Spinal cord (tissue), 10 donors: ENCODE measurements at places on chromosomes 5 and 9. TPM values are rescaled to one million over a fixed set of nuclear protein-coding genes. Genes with fewer than 3 reads are reported as not detected.

DNA sequence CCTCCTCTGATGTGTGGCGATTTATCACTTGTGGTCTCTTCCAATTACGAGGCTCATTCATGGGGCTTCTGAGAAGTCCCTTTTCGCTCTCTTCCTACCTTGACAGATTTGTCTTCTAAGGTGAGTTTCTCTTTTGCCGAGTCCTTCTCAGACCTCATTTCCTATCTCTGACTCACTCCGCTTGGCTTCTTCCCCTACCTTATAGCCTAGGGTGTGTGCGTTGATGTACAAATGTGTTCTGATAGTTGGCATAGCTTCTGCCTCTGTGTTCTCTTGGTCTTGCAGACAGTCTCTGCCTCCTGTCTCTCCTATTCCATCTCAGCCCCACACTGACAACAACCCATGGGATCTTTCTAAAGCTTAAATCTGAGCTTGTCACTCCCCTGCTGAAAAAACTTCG lies 56.9 kb upstream of the SHB start:
- no peaks in the 10 kb centered on the region for H3K4me1 ChIP-seq
- DNase-seq, result no peak
- H3K27me3 ChIP-seq, result no peaks in the 10 kb centered on the region
- no peak overlapping the region for H3K4me3 ChIP-seq
- no peak overlapping the region for H3K27ac ChIP-seq

- H3K4me3 ChIP-seq, result no peak overlapping the region
- no peaks in the 10 kb centered on the region for H3K4me1 ChIP-seq
- H3K27me3 ChIP-seq, result no peaks in the 10 kb centered on the region
- DNase-seq, result no peak
- no peak overlapping the region for H3K27ac ChIP-seq
- H3K36me3 ChIP-seq, result no peaks in the 10 kb centered on the region
Observed at GRCh38 chr5:115549154-115549553, 4.6 kb upstream of the FEM1C start.

DNA sequence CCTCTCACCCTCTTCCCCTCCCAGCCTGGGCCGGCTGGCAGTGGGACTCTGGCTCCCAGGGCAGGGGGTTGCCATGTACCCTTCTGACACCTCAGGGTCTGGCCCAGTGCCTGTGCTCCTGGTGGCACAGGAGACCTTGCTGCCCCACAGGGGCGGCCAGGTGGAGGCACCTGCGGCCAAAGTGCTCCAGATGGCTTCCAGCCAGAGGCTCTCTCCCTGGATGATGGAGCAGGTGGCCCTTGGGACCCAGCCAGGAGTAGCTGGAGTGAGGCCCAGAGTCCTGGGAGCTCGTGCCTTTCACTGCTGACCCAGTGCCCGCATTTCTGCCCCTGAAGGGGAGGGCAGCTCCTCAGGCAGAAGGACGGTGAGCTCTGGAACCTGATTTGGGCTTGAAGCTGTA lies 87.3 kb downstream of the NTNG2 start:
- no peak overlapping the region for H3K4me3 ChIP-seq
- peaks cover 11% of the 10 kb centered on the region for H3K27me3 ChIP-seq
- peaks cover 15% of the 10 kb centered on the region for H3K4me1 ChIP-seq
- H3K27ac ChIP-seq, result no peak overlapping the region
- no peak for DNase-seq

GRCh38 chr5:110752953-110753352 lies 14.1 kb downstream of the SLC25A46 start:
- DNase-seq, result no peak
- H3K27me3 ChIP-seq, result no peaks in the 10 kb centered on the region
- no peak overlapping the region for H3K27ac ChIP-seq
- no peak overlapping the region for H3K4me3 ChIP-seq
- no peaks in the 10 kb centered on the region for H3K36me3 ChIP-seq

- H3K4me1 ChIP-seq, result no peaks in the 10 kb centered on the region
- no peak for DNase-seq
- no peak overlapping the region for H3K4me3 ChIP-seq
- no peak overlapping the region for H3K27ac ChIP-seq
- H3K36me3 ChIP-seq, result peaks cover 9% of the 10 kb centered on the region
Observed at GRCh38 chr5:41848983-41849382, 21.2 kb downstream of the OXCT1 start.

DNA sequence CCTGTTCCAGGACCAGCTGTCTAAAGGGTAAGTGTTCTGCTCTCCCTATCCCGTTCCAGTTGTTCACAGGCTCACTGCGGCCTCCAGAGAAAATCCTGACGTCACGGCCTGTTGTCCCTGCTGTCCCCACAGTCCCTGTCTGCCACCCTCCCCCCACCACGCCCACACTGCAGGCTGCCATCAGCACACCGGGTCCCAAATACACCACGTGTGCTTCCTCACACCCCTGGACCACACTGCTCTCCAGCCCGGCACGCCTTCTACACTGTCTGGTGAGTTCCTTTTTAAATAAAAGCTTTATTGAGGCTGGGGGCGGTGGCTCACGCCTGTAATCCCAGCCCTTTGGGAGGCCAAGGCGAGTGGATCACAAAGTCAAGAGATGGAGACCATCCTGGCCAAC lies 88.3 kb upstream of the RUFY1 start:
- no peaks in the 10 kb centered on the region for H3K4me1 ChIP-seq
- H3K27ac ChIP-seq, result no peak overlapping the region
- no peaks in the 10 kb centered on the region for H3K36me3 ChIP-seq
- DNase-seq, result no peak

DNA sequence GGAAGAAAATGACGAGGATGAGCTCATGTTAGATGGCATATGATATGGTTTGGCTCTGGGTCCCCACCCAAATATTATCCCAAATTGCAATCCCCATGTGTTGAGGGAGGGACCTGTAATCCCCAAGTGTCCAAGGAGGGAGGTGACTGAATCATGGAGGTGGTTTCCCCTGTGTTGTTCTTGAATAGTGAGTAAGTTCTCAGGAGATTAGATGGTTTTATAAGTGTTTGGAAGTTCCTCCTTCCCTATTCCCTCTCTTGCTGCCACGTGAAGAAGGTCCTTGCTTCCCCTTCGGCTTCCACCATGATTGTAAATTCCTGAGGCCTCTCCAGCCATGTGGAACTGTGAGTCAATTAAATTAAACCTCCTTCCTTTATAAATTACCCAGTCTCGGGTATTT lies 10.1 kb downstream of the EDIL3 start:
- no peaks in the 10 kb centered on the region for H3K27me3 ChIP-seq
- H3K4me1 ChIP-seq, result no peaks in the 10 kb centered on the region
- H3K27ac ChIP-seq, result no peak overlapping the region
- DNase-seq, result no peak
- H3K36me3 ChIP-seq, result no peaks in the 10 kb centered on the region

- no peaks in the 10 kb centered on the region for H3K36me3 ChIP-seq
- H3K4me3 ChIP-seq, result no peak overlapping the region
- no peak overlapping the region for H3K27ac ChIP-seq
- H3K4me1 ChIP-seq, result no peaks in the 10 kb centered on the region
Observed at GRCh38 chr5:51181208-51181894, 201.9 kb upstream of the ISL1 start.

GRCh38 chr5:171647043-171647903 lies 138.3 kb upstream of the SMIM23 start:
- H3K4me3 ChIP-seq, result no peak overlapping the region
- no peak overlapping the region for H3K27ac ChIP-seq
- peaks cover 2% of the 10 kb centered on the region for H3K27me3 ChIP-seq
- H3K36me3 ChIP-seq, result no peaks in the 10 kb centered on the region
- H3K4me1 ChIP-seq, result peaks cover 20% of the 10 kb centered on the region

The POLR1E gene
- 26.4 TPM for total RNA-seq

The AIF1L gene
- total RNA-seq, result 52.5 TPM

The DMRTA1 gene
- total RNA-seq, result 1.1 TPM

The S100Z gene
- total RNA-seq, result 1.2 TPM

The CKS2 gene
- total RNA-seq, result 37.1 TPM

The MARCHF11 gene
- 5.5 TPM for total RNA-seq

The RASGEF1C gene
- total RNA-seq, result 4.4 TPM

The ZNF462 gene
- total RNA-seq, result 47.6 TPM

The TERT gene
- 0.50 TPM for total RNA-seq
